Activated CD4-positive, alpha-beta T cell treated with anti-CD3 and anti-CD28 coated beads, Interleukin-2, amount 10 ng/mL, durations not matched to agents 24 days and 14 days (primary cell): ENCODE measurements at places on chromosomes 1 and 21. TPM values are rescaled to one million over a fixed set of nuclear protein-coding genes. Genes with fewer than 3 reads are reported as not detected.

DNA sequence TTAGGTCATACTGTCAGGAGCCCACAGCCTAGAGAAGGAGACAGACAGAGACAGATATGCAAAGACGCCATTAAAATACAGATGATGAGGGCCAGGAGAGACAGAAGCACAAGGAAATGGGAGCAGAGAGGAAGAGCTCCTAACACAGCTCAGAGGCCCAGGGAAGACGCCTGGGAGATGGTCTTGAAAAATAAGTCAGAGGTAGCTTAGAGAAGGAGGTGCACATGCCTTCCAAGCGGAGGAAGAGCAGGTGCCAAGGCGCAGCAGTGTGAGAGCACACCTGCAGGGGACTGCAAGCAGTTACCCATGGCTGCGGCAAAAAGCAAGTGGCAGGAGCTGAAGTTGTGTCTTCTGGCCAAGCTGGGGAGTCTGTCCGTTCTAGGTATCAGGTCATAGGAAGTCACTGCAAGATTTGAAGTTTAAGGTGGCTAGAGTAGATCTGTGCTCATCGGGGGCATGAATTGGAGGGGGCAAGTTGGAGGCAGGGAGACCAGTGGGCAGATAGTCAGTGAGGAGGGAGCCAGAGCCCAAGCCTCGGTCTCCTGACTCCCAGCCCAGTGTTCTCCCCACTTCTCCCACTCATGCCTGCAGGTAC is 1.3 kb upstream of the TRABD2B start:
- DNase-seq = no peak

The AQP10 gene
- total RNA-seq = not detected in 2 replicates

DNA sequence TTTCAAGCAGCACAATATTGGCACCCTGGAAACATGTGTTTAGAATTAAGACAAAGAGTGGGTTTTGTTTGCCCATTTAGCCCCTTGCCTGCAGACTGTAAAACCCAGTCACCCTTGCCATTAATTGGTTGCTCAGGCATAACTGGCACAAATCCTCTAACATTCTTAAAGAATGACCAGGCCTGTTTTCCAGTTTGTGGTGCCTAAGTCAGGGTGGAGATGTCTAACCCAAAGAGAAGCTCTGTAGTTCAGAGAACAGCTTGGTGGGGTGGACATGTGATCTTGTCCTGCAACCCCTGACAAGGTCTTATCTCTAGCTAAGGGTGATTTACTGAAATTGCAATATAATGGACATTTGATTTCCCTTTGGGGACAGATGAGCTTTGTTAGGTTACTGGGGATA is 8.8 kb upstream of the ANGPTL7 start:
- no peak for DNase-seq

The S100A9 gene
- total RNA-seq = not detected in 2 replicates

The SRM gene
- 334 and 346 TPM in 2 replicates for total RNA-seq

The CD5L gene
- total RNA-seq = not detected in 2 replicates

- DNase-seq = no peak
Observed at GRCh38 chr1:235748747-235749146, 99.2 kb upstream of the GNG4 start.

- DNase-seq = no peak
Observed at GRCh38 chr21:46171996-46172862, 12.0 kb downstream of the SPATC1L start.

GRCh38 chr1:22884806-22885530 is 87.7 kb downstream of the LACTBL1 start:
- peak; percentile 70 for DNase-seq
